ENCODE measurements at places on chromosomes 5 and 9.
A peak's percentile ranks its signal among the peaks of the same experiment; 100 is the strongest.

DNA sequence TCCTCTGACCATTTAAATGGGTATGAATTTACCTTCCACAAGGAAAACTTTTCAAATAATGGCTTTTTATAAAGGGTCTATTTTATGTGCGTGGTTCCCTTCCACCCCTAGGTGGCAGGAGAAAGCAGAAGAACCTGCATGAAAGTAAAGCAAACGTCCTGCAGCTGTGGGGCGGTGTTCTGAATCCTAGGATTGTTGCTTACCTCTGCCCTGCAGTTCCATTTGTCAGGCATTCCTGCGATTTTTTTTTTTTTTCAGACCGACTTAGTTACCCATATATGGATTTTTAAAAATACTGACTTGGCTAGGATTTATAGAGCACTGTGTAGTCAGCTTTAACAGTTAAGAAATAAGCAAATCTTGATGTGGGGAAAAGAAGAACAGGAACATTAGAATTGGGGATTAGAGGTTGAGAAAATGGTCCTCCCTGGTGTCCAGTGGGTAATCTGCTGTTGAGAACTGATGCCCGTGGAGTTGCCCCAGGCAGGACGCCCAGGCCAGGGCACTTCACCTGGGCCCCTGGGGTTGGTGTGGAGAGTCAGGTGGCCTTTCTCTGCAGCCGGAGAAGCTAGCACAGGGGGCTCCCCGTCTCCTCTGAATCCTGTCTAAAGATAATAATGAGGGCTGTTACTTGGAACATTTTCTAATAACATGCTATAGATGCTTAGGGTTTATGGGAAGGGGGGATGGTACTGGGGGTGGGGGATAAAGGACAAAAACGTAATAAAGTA is 30.4 kb upstream of the LTC4S start:
- no peak for DNase-seq

DNA sequence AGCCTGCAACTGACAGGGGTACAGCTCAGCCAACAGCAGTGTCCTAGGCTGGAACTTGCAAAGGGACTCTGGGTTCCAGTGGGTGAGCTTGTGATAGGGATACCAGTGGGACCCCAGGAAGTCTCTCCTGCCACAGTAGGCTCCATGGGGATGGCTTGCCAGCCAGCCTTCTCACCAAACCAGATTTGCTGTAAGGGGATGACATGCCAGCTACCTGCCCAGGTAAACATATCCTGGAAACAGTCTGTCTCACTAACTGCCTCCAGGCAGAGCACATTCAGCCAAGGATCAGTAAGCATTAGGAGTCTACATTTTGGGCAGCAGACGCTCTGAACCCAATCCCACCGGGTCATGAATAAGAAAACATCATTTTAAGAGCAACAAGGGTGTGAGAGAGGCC is 49.9 kb downstream of the SIL1 start:
- DNase-seq, result no peak

GRCh38 chr9:1916095-1916494 is 99.1 kb upstream of the SMARCA2 start:
- no peak for DNase-seq

DNA sequence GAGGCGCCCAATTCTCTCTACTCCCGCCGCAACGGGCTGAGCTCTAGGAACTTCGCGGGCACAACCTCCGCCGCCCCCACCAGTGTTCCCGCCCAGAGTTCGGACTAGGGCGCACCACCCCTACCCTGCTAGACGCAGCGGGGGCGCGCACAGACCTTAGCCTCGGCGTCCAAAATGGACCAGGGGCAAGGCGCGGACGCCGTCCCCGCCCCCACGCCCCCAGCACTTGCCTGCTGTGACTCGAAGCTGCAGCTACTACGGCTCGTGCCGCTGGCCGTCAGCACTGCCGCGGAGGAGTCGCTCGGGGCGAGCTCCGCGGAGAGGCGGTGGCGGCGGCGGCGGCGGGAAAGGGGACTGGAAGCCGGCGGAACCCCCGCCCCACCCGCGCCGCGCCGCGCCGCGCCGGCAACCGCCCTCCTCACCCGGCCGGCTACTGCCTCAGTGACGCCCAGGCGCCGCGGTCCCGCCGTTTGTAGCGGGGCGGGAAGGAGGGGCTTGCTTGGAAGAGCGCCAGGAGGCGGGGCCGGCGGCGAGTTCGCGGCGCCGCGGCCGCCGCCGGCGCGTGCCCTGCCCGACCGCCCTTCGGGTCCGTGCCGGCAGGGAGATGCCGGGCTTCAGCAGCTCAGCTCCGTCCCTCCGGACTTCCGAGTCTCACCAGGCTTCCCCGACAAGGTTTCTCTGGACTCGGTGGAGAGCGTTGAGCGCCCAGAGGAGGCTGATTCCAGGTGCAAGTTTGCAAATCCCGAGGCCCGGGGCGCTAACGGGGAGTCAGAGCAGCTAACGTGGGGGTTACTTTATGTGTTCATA is 4.5 kb downstream of the ELAVL2 start:
- no peak for DNase-seq

- peak; percentile 50 for DNase-seq
Measured at GRCh38 chr5:126694403-126694802, 82.5 kb upstream of the LMNB1 start.

DNA sequence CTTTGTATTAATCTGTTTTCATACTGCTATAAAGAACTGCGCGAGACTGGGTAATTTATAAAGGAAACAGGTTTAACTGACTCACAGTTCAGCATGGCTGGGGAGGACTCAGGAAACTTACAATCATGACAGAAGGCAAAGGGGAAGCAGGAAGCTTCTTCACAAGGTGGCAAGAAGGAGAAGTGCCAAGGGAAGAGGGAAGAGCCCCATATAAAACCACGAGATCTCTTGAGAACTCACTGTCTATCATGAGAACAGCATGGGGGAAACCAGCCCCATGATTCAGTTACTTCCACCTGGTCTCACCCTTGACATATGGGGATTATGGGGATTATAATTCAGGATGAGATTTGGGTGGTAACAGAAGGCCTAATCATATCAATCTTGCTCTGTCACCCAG is 60.9 kb upstream of the CHD1 start:
- no peak for DNase-seq

- no peak for DNase-seq
Measured at GRCh38 chr5:50863534-50864170, 197.2 kb downstream of the PARP8 start.

DNA sequence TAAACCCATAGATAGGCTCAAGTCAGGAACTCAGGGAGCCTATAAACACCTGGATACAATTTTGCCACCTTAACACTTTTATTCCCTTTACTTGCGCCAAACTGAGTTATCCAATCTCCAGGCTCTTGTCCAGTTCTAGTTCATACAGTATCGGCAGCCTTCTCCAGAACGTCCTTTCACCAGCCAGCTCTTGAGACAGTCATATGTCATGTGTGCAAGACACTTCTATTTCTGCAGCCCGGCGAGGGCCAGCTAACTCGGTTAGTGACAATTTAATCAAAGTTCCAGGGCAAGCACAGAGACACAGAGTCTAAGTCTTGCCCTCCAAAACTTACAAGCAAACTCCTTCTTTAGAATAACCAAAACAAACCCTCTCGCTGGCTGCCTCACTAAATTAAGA is 12.9 kb downstream of the ABCA1 start:
- DNase-seq, result no peak

DNA sequence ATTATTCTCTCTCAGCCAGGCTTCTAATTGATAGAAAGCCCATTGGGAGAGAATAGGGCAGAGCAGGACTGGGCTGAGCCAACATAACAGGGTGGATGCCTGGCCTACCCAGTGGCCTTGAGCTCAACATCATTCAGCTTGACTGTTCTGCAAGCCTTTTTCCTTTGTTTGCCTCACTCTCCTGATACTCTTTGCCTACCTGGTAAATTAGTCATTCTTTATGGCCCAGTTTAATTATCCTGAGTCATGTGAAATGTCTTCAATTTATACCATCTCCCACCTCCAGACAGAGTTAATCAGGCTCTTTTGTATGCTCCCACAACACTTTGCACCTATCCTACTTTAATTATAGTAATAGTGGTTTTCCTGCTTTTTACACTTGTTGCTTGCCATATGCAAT is 13.6 kb downstream of the GLRA1 start:
- DNase-seq, result no peak

GRCh38 chr5:113271745-113272454 is 162.9 kb downstream of the TSSK1B start:
- no peak for DNase-seq

DNA sequence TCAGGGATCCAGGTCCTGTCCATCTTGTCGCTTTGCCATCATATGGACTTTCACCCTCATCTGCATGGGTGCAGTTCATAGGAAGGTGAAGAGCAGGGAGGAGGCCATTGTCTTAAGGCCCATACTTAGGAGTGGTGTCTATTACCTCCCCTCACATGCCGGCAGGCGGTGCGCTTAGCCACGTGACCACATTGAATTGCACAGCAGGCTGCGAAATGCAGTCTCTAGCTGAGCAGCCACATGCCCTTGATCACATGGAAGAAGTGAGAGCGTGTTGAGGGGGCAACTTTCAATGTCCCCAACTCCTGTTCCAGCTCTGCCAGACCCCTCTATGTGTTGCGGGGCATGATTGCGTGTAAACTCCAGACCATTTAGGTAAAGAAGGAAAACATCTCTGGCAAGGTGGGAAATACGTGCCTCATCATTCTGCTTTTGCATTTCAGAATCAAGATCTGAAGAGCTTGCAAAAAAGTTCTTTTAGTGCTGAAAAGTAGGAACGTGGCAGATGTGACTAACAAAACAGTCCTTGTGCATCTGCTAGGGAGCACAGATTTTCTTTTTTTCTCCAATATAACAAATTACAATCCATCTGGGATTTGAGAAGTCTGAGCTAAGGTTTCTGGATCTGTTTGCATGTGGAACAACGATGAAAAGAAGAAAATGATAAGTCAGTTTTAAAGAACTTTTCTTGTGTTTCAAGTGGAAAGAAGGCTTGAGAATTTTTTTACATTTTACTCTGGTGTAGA is 34.4 kb downstream of the ROPN1L start:
- DNase-seq, result no peak

DNA sequence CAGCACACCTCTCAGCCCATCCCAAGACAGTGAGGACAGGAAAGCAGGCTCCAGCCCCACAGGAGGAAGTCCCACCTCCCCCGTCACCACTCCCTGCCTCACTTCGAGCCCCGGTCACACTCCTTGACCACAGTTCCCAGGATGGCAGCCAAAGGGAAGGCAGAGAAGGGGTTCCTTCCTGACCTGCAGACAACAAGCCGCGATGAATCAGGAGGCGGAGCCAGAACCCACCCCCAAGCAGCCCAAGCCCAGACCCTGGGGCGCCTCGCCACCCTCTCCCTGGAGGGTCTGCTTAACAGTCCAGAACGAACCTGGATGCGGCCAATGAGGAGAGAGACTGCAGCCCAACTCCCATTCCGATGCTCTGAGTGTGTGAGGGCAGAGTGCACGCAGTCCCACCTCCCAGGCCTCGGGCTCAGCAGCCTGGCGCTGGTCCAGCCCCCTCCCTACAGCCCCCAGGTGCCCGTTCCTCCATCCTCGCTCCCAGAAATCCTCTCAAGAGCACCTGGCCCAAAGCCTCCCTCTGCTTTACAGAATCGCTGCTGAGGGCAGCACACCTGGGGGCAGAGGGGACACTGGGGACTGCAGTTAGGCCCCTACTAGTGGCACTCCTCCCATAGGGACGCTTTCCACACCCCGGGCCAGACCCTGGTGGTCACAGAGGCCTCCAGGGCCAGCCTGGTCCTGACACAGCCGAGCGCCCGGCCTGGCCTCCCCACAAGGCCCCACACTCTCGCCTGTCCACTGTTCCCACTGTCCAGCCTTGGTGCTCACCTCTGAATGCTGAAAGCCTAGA is 69.6 kb upstream of the LRRTM2 start:
- DNase-seq, result no peak

DNA sequence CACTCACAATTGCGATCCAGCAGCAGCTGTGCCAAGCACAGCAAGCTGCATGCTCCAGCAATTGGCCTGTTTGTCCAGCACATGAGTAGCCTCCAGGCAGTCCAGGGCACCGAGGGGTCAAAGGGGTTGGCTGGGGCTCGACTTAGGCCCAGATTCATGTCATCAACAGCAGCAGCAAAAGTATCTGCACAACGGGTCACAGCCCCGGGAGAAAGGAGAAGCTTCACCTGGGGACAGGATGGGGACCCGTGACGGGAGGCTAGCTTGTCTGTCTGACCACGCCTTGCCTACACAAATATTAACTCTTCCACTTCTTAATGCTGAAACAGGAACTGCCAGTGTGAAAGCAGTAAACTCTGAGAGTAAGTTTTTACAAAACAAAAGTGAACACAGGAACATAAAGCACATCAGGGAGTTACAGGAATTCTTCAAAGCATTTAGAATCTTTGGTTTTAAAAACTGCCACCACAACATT is 191.2 kb downstream of the PIK3R1 start:
- no peak for DNase-seq

- DNase-seq, result no peak
Measured at GRCh38 chr5:68219161-68219816, 3.7 kb downstream of the PIK3R1 start.

DNA sequence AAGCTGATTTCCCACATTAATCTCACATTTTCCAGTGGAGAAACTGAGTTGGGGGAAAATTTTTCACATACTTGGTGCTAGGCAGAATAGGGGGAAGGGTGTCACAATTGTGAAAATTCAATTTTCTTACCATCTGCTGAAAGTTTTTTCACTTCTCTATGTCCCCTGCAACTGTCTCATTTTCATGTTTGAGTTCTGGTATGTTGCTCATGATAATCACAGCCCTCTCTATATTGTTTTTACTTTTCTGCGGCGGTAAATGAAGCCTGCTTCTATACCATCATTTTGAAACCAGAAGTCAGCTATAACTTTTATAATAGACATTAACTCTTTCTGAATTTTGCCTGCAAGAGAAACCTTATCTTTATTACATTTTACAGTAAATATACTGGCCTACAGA is 1664.5 kb downstream of the EFNA5 start:
- no peak for DNase-seq

DNA sequence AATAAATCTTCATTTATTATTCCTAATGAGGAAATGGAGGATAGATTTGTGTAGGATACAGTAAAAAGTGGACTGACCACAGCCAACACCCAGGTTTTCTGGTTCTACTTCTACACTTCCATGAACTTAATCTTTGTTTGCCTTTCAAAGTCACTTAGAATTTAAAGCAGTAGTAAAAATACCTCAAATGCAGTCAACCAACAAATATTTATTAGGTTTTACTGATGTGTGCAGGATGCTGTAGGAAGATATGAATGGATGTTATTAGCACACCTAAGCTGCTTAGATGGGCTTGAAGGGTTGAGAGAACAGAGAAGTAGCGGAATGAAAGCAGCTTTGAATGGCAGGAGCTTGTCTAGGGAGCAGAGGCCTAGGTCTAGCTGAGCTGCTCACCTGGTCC is 201.1 kb downstream of the PALM2AKAP2 start:
- no peak for DNase-seq

Data from GM04503 (cell line).